ENCODE measurements at places on chromosomes 13 and 19. TPM values are rescaled to one million over a fixed set of nuclear protein-coding genes. Genes with fewer than 3 reads are reported as not detected.
A peak's percentile ranks its signal among the peaks of the same experiment; 100 is the strongest.

ZNF805 gene
- 19.8 TPM for total RNA-seq

NCAN gene
- total RNA-seq = not detected

KLHL1 gene
- not detected for total RNA-seq

GPC5 gene
- total RNA-seq = 1.5 TPM

MYPOP gene
- 7.3 TPM for total RNA-seq

CYP4F8 gene
- not detected for total RNA-seq

OR7A5 gene
- total RNA-seq = not detected

NXNL1 gene
- total RNA-seq = not detected

CRB3 gene
- not detected for total RNA-seq

GRCh38 chr13:72112216-72112615 is 245.2 kb upstream of the DACH1 start:
- DNase-seq = no peak

DNA sequence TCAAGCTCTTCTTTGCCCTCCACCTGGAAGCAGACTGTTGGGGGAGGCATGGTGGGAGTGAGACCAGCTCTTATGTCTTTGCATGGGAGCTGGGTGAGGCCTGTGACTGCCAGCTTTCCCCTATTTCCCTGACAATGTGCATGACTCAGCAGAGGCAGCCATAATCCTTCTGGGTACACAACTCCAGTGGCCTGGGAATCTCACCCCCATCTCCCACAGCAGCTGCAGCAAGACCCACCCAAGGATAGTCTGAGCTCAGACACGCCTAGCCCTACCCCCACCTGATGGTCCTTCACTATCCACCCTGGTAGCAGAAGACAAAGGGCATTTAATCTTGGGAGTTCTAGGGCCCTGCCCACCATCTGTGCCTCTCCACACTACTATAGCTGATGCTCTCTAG is 41.4 kb upstream of the FGF14 start:
- no peak for DNase-seq

DNA sequence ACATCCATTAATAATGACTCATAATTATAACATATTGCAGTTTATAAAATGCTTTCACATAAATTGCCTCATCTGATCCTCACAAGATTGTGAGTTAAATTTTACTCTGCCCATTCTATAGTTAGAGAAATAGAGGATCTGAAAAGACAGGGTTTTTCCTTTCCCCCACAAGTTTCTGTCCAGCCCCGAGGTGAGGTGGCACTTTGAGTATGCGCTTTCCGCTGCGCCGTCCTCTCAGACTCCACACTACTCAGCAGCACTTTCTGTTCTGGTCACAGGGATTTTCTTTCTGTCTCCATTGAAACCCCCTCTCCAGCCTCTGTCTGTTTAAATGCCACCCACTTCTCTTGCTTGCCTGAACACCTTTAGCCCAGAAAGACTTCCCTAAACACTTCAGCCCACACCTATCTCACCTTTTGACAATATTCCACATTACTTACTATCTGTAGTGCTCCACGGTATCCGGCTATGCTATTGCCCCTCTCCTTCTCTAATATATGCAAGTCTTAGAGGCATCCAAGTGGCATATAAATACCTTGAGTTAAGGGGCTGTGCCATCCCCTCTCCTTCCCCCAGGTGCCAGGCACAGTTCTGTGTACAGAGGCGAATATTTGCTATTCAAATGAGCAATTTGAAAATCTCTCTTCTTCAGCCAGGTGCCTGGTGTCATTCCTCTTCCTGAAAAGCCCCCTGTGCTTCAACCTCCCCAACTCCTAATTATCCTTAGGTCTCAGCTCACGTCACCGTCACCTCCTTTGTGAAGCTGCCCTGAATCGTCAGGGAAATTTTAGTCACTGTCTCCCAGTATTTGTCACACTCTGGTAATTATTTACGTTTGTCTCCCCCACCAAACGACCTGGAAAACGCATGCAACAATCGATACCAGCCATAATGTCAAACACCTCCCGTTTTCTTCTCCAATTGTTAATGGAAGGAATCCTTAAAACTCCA is 268.7 kb downstream of the NHLRC3 start:
- DNase-seq = no peak

DNA sequence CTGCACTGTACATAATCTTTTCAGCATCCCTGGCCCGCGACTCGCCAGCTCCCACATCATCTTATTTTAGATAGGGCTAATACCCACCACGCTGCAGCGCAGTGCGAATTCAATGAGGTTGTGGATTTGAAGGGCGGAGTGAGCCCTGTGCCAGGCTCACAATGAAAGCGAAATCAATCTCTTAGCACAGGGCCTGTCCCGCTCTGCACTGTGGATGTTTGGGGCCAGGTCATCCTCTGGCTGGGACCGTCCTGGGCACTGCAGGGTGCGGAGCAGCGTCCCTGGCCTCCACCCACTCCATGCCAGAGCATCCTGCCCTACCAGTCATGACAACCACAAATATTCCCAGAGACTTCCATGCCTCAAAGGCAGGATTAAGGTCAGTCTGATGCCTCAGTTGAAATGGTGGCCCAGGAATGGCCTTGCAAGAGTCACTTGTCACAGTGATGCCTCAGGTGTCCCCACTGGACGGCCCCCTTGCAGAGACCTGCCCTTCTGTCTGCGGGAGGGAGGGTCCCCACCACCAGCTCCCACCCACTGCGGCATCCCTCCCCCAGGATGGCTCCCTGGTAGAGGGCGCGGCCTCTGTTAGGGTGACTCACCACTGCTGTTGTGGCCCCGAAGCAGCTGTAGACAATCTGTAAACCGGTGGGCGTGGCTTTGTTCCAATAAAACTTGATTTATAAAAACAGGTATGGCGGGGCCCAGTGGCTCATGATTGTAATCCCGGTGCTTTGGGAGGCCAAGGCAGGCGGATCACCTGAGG is 5.6 kb downstream of the UHRF1 start:
- DNase-seq = no peak

GRCh38 chr19:49624967-49625910 is 14.7 kb downstream of the RRAS start:
- no peak for DNase-seq

- DNase-seq = no peak
Observed at GRCh38 chr19:46356149-46357055, 9.5 kb downstream of the PPP5C start.

- no peak for DNase-seq
Observed at GRCh38 chr13:33904431-33904830, 86.5 kb downstream of the RFC3 start.

DNA sequence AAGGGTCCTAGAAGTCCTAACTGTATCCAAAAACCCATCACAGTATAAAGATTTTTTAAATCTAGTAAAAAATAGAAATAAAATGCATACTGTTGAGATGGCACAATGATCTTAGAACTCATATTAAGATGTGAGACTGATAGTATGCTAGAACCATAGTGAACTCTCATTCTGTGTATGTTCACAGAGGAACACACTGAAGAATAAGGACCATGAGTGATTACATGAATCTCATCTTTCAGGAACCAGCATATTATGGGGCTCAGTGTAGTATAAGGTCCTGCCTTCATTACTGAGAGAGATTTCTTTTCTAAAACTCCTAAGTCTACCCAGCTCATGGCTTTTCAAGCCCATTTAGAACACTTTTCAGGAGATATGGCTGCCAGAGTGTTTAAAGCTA is 59.8 kb upstream of the RFC3 start:
- no peak for DNase-seq

- DNase-seq = no peak
Observed at GRCh38 chr19:19077103-19077502, 13.3 kb downstream of the SLC25A42 start.

DNA sequence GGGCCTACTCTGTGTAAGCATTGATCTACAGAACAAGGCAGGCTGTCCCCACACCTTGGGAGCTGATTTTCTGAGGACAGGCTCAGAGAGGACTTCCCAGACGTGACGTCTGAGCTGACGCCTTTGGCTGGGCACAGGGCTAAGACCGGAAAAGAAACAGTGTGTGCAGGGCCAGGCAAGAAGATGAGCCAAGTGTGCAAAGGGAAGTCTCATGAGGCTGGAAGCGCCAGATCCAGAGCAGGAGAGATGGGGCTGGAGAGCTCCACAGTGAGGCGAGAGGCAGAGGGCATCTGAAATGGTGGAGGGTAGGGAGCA is 12.7 kb downstream of the IGLON5 start:
- no peak for DNase-seq

- DNase-seq = no peak
Observed at GRCh38 chr13:29423050-29423449, 172.4 kb downstream of the SLC7A1 start.

DNA sequence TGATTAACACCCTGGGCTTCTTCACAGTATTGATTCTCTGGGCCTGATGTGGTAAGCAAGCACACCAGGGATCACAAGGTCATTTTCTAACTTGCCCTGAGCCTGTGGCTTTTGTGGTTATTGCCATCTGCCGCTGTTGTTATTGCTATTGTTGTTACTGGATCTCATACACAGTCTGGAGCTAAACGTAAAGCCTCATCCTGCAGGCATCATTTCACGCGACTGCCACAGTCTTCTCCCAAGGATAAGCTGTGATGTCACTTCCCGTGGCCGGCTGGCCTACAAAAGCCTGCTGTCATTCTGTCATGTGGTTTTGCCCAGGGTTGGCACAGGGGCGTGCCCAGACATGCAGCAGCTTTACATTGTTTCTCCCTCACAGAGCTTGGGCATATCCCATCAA is 154.0 kb upstream of the GPR12 start:
- DNase-seq = no peak

DNA sequence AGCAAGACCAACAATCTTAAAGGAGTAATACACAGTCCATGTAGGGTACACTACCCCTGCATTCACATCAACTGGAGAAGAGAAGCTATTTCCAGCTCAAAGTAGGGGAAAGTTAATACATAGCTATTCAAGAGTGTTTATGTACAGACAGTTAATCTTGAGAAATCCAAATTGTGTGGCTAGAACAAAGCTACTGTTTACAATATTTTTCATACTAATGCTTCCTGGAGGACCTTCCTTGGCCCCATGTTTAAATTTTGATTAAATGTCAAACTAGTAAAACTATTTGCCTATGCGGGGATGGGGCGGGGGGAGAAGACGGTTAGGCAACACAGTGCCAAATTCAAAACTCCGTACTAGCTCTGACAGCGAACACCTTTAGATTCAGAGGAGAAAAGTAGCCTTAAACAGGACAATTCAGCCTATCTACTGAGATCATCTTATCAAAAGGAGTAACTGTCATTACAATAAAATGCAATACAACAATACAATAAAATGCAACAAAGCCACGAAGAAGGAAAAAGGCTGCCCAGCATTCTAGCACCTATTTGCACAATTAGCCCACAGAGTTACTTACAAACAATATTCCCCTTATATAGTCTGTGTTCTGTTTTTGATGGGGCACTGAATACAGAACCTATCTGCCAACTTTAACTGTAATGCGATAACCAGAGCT is 29.1 kb downstream of the BRD4 start:
- DNase-seq = no peak

- DNase-seq = no peak
Observed at GRCh38 chr19:48877855-48878195, 5.6 kb downstream of the PPP1R15A start.

- no peak for DNase-seq
Observed at GRCh38 chr19:4980838-4981680, 12.1 kb downstream of the KDM4B start.

DNA sequence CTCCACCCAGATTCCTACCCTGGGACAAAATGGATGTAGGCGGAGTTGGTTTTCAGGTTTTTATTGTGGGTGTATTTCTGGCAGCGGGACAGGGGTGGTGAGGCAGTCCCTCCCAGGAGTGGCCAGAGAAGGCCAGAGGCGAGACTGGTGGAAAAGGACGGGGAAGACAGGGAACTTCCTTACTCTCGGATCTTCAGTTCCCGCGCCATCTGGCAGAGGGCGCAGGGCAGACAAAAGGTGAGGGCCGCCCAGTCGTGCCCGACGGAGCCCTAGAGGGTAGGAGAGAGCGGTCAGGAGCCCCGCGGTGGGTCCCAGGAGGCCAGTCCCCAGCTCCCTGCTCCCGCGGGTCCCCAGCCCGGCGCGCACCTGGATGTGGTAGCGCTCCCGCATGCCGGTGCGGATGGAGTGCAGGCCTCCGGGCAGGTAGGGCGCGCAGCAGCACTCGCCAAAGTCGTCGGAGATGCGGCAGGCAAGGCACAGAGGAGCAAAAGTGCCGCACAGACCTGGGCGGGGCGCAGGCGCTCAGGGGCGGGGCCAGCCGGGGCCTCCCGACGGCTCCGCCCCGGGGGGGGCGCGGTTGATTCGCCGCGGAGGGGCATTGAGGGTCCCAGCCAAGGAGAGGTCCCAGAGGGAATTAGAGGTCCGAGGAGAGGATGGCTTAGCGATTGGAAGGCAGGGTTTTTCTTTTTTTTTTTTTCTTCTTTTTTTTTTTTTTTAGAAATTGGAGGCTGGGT is 3.0 kb downstream of the CNFN start:
- peak; percentile 72 for DNase-seq

GRCh38 chr19:1417145-1417544 is 9.8 kb downstream of the DAZAP1 start:
- no peak for DNase-seq

GRCh38 chr19:49157445-49158224 is at the start of gene TRPM4:
Gene TRPM4 (plus strand): TSS chr19:49157792. CDS start chr19:49157867, 75 bp downstream.
- peak; percentile 98 for DNase-seq

GRCh38 chr13:29878101-29878500 is 27.7 kb upstream of the UBL3 start:
- DNase-seq = no peak

DNA sequence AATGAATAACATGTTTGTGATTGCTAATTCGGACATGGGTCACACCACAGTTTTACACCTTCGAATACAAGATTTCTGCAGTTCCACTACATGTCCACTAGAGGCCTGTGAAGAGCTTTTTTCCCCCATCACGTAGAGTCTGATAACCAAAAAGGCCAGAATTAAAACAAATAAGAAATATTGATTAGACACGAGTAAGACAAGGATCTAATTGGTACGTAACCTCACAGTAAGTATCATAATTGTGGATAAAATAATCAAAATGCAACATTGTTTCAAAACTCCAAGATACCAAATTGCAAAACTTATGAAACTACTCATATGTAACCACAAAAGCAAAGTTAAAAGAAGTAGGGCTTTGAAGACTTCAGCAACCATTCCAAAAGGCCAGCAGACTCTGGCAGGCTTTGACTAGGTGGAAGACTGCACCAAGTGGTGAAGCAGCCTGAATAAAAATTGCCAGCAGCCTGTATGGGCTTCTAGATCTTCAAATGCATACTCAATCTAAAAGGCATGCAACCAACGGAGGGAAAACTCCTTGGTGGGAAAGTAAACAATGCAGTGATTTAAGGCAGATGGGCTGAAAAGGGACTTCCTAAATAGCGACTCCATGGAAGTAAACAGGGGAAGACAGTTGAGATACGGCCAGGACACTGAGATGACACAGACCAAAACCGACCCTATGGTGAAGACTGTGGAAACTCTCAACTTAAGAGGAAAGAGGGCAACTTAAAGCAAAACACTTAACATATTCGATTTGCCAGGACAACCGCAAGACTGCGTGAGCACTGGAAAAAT is 56.7 kb downstream of the STARD13 start:
- no peak for DNase-seq
